ENCODE measurements at places on chromosomes 12 and 14.

DNA sequence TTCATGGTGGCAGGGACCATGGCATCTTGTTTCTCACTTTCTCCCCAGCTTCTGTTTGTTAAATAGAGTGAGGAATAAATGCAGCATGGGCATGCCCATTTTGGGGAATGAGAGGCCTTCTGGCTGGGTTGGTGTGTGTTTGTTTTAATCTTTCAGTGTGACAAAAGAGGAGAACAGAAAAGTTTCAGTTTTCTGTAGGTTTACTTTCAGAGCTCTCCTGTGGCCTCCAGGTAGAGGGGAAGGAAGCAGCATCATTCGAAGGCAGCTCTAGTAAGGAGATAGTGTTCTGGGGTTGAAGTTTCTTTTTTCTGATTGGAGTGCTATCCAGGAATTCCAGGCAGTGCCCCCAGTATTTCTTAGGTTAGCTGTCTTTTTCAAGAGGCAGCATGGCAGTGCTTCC lies 15.3 kb downstream of the MSRB3 start:
- DNase-seq: no peak

- DNase-seq: no peak
Measured at GRCh38 chr12:47190905-47191304, 111.1 kb upstream of the AMIGO2 start.

DNA sequence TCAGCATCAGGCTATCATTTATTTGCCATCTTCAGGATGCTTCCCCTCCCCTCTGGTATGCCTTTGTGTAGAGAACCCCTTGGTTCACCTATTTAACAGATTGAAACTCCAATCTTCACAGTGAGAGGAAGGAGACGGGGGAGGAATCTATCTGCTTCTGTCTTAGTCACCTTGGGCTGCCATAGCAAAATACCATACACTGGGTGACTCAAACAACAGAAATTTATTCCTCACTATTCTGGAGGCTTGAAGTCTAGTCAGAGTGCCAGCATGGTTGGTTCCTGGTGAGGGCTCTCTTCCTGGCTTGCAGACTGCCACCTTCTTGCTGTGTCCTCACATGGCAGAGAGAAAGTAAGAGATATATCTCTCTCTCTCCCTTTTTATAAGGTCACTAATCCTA lies 13.5 kb upstream of the EML1 start:
- DNase-seq: no peak

DNA sequence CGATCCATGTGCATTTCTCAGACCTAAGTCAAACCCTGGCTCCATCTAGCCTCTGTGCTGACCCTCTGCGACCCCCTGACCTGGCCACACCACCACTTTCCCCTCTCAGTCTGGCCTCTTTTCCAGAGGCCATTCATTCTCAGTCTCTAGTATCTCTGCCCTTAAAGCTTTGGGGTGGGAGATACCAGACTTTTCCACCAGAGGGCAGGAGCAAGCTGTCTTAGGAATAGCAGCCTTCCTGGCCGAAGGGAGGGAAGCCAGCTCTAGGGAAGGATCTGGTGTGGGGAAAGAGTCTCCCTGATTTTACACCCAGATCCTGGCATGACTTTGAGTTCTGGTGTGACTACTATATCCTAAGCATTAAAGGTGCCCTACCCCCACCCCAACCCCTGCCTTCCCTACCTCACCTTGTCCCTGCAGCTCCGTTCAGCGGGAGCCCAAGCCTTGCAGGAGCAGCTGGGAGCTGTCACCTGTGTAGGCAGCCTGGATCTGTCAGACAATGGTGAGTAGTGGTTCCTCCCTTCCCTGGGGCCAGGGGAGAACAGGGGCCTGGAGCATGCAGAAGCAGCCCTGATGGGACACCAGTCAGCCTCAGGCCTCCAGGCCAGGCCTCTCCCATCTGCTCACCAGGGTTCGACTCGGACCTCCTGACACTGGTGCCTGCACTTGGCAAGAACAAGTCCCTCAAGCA lies 6.6 kb downstream of the CARMIL3 start:
- no peak for DNase-seq

DNA sequence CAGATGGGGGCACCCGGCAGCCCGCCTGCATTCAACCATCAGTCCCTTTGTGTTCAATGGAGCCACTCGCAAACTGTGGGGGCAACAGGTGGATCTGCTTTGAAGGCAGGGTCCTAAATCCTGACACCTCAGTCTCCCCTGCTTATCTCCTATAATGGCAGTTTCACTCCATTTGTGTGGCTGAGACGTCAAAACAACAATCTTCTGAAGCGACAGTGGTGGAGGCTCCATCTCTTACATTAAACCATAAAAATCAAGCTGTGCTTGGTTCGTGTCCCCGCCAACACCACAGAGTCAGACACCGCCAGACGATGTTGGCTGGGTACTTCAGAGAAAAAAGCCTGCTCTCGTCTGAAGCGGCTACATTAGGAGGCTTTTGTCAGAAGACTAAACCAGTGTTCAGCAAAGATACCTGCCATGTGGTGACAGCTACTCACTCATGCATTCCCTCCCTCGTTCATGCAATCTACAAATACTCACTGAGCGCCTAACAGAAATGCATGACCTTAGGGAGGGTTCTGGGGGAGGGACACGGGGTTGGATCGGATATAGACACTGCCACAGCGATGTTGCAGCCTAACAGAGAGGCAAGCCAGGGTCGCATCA lies 253.9 kb downstream of the FOXN3 start:
- no peak for DNase-seq

All from esophagus squamous epithelium (tissue), 5 donors.